Pons (tissue), 1 donor: ENCODE measurements at places on chromosomes 12 and 14.
A peak's percentile ranks its signal among the peaks of the same experiment; 100 is the strongest.

GRCh38 chr14:46290706-46291105 is 360.9 kb downstream of the RPL10L start:
- no peak for DNase-seq

DNA sequence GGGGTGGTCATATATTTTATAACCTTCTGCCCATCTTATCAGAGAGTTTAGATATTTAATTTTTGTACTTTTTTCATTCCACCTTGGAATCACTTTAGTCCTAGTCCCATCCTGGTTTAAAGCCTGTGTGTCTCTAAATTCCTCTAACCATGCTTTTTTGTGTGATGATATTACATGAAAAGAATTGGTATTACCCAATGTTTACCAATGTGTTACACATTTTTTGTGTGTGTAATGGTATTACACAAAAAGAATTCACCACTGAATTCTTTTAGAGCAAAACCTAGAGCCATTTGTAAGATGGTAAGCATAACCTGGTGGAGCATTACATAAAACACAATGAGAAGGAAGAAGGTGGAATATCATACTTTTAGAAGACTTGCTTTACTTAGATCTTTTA is 77.5 kb downstream of the FAR2 start:
- DNase-seq, result no peak

- no peak for DNase-seq
Observed at GRCh38 chr12:100020370-100020769, 35.6 kb upstream of the ANKS1B start.

DNA sequence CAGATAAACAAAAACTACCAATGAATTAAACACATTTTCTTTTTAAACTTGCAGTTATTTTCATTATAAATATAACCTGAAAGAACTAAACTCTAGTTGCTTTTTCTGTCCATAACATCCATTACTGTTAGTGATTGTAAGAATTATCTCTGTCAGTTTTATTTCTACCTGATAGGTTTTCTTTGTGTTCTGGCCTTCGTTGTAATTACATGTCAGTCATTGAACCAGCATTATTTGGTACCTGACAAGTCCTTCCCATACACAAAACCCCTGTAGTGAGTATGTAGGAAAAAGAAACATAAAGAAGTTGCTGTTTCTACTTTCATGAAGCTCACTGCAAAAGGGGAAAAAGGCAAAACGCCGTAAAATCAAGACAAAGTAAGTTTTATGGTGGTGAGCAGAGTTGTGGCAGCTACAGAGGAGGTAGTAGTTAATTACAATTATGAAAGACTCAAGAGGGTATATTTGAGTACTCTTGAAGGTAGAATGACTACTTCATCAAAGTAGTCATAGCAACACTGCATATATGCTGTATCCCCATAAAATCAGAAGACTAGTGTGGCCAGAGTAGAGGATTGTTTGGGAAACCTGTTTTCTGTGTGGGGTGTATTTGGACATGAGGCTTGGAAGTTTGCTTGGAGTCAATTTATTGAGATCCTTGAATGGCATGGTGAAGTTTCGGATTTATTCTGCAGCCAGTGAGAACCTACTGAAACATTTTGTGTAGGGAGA is 102.8 kb downstream of the SLC5A8 start:
- DNase-seq, result no peak

DNA sequence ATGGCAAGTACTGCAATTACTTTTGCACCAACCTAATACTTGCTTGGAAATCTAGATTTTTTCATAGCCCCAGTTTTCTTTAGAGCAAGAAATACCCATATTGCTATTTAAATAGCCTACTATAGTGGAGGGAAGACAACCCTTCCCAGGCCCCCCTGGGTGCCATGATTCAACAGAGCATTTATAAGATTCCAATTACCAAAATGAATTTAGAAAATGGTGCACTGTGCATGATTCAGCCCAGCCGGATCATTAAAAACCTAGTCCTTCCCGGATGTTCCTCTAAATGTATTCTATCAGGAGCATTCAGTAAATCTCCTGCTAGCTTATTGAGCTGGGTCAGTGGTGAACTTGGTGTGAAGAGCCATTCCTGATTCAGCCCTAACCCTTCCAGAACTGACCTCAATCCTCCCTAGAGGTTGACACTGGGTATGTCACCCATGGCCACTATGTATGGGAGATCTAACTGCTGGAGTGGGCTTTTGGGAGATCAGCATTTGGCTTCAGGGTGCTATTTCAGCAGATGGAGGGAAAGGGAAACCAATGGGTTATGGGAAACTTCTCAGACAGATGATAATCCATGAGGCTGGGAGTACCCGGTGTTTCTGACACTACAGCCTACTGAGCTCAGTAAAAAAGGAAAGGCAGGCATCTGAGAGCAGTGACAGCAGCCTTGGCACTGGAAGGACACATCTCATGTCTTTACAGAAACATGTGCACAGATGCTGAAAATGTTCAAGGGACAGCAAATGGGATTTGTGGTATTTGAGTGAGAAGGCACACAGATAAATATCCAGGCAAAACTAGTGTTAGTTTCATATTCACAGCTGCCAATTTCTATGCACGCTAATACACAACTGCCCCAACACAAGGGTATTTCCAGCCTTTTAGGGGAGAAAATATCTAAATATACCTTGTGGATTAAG is 258.9 kb downstream of the DPF3 start:
- no peak for DNase-seq

- DNase-seq, result no peak
Observed at GRCh38 chr14:53147208-53147607, 5.9 kb downstream of the DDHD1 start.

GRCh38 chr12:3247629-3248161 is 170.5 kb downstream of the TSPAN9 start:
- DNase-seq, result no peak

- DNase-seq, result peak; percentile 83
Observed at GRCh38 chr14:26984311-26985177, 386.7 kb upstream of the NOVA1 start.

- no peak for DNase-seq
Observed at GRCh38 chr14:74685921-74686678, 26.8 kb downstream of the AREL1 start.

DNA sequence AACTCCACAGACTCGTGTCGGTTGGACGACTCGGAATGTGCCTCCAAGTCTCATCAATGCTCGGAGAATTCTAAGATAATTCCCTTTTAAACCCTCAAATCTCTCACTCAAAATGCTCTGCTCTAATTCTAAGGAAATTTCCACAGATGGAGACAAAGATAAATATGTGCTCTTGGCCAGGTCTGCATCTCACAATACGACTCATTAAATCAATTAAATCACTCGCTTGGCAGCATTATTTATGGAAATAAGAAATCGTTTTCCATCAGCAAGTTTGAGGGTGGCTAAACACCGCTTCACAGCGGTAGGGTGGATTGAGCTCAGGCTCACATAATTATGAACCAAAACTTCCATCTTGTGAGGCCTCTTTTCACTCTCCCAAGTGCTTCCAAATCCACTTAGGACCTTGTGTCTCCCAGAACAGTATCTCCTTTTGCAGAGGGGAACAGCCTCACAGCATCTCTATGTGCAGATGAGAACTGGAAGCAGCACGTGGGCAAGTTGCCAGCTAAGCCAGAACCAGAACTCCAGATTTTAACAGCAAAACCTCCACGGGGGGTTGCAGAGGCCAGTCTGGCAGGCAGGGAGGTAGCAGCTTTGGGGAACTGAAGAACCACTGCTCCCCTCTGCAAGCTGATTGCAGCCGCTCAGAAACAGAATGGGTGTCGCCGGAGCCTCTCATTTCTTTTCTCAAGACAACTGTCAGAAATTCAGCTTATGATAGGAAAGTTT is 43.8 kb downstream of the RIMBP2 start:
- DNase-seq, result no peak

DNA sequence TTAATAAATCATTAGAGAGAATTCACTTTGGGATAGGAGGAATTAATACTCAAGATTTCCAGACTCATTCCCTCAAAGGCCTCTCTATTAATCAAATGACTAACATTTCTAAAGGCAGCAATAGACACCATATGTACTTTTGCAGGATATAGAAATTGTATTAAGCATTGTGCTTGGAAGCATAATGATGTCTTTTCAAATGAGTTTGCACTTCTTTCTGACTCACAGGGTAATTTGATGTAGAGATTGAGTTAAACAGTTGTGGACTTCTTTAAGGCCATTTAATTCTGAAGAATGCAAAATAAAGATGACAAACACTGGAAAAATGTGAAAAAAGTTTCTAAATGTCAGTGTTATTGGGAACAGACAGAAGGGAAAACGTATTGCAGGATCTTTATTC is 63.4 kb upstream of the CSRP2 start:
- no peak for DNase-seq
